ENCODE measurements at places on chromosomes 4 and X.

DNA sequence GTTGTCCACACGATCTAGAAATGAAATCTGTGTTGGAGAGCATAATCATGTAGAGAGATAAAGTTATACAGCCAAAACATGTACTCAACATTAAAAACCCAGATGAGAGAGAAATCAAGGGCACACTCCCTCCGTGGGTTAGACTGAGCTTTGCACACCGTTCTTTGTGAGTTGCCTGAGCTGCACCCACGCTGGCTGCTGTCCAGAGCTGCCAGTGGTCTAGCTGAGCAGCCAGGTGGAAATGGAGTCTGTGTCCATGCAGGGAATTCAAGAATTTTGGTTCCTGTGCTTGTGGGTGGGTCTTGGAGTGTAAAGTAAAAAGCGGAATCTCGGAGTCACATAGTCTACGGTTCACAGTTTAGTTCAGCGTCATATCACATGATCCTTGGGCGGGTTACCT is 84.6 kb downstream of the GPR143 start:
- DNase-seq: no peak

DNA sequence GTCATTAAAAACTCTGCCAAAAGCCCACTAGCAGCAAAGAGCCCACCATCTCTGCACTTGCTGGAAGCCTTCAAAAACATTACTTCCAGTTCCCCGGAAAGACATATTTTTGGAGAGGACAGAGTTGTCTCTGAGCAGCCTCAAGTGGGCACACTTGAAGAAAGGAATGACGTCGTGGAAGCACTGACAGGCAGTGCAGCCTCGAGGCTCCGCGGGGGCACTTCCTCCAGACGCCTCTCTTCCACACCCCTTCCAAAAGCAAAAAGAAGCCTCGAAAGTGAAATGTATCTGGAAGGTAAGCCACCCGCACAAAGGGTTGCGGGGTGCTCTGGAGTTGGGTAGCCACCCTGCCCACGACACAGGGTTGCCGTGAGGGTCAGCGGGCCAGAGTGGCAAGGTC is 25.9 kb downstream of the OFD1 start:
- DNase-seq: no peak

- DNase-seq: no peak
These were observed 92.9 kb downstream of the EGF start for GRCh38 chr4:110005461-110006056.

DNA sequence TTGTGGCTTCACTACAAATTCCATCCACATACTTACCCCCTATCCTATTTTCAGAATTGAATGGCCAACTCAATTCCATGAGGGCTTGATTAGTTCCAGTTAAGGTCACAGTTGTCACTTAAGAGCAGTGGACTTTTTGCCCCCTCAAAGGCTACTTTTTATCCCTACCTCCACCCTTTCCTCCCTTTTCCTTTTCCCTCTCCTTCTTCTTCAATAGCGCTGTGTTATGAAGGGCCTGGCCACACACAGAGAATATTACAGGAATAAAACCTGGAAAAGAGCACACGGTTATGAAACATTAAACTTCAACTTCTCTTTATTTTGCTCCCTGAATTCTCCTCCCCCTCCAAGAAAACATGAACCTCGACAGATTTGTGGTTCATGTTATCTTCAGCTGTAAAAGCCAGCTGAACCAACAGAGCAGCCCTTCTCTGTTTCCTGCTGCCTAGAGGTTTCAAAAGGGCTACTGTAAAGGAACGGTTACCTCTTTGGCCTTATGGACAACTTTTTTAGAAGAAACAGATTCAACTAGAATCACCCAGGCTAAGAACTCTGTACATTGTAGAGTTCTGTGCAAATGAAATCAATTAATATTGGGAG is 87.0 kb upstream of the RPL34 start:
- no peak for DNase-seq

DNA sequence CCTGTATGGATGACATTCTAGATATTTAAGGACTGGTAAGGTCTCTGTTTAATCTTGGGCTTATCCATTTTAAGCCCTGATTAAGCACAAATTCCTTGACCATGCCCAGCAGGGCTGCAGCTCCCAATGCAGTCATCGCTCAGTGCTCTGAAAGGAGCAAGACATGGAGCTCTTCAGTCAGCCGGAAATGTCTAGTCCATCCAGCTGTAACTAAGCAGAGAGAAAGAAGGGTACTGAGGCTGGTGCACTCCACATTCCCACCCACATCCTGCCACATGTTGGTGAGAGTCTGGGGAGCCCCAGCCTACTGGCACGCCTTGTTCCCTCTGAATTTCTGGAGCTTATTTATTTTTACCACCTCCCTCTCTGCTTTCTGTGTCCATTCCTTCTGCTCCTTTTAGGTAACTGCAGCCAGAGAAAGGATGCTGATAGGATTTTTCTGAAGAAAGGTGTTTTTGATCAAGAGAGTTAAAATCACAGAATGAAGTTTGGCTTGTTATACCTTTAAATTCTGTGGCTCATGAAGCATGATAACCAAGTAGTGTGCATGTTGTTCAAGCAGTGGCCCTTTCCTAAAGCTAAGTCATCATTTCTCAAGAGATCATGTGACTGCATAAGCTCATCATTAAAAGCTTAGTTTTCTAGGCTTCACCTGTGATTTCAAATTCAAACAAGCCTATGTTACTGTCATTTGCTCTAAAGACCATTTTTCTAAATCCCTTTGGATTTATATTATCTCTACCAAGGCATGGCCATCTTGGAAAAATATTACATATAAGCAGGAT is 74.0 kb downstream of the GALNT7 start:
- DNase-seq: no peak

GRCh38 chr4:54719378-54719777 is 61.6 kb downstream of the KIT start:
- no peak for DNase-seq

- DNase-seq: peak; percentile 44
These were observed at the start of gene FAM149A for GRCh38 chr4:186104114-186104889. Gene FAM149A, plus strand, starts transcription at chr4:186104704.

DNA sequence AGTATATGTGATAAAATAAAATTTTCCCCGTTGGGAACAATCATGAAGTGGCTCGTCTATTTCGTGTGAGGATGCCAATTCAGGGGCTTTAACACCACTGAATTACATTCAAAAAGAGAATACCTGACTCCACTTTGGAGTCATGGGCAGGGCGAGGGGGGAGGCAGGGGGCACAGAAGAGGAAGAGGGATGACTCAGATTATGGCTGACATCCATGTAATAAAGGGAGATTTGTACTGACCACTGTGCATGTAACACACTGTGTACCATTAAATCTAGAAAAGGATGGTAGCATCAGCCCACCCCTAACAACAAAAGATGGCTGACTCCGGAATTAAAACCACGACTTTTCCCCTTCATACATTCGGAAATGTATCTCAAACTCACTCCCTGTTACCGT is 1.3 kb downstream of the SLC9A7 start:
- no peak for DNase-seq

DNA sequence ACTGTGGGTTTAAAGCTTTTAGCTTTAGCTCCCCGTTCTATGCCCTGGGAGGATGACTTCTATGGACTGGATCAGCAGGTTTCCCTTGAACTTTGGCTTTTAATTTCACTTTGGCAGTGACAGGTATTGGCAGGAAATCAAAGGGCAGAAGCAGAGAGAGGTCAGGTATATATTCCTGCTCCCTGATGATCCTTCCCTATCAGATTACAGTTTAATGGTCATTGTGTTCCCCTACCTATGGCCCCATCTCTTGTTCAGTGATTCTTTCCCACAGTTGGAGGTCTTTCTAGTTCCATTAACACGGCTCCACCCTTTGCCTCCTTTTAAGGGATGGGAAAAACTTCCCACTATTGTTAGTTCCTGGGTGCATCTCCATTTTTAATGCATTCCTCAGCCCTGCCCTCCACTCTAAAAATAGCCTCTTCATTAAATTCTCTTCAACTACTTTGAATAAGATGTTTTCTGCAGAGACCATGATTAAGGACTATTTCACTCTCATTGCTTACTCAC is 107.8 kb upstream of the TMEM47 start:
- no peak for DNase-seq

- no peak for DNase-seq
These were observed 55.2 kb downstream of the HPGD start for GRCh38 chr4:174467107-174467506.

DNA sequence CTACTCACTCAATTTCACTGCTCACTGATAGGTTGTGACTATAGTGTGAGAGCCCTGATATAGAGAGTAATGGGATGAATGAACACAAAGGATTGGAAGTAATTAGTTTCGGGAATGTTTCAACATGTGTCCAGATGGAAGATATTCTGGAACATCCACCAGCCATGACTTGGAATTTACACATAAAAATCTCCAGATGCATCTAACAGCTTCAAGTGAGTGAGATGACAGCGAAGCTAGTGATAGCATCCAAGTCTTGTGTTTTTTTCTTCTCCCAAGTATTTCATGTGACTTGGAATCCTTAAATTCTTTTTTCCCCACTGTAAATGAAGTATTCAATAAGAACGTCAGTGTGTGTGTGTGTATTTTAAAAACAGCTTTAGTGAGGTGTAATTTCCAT is 82.1 kb downstream of the CLDN34 start:
- no peak for DNase-seq

DNA sequence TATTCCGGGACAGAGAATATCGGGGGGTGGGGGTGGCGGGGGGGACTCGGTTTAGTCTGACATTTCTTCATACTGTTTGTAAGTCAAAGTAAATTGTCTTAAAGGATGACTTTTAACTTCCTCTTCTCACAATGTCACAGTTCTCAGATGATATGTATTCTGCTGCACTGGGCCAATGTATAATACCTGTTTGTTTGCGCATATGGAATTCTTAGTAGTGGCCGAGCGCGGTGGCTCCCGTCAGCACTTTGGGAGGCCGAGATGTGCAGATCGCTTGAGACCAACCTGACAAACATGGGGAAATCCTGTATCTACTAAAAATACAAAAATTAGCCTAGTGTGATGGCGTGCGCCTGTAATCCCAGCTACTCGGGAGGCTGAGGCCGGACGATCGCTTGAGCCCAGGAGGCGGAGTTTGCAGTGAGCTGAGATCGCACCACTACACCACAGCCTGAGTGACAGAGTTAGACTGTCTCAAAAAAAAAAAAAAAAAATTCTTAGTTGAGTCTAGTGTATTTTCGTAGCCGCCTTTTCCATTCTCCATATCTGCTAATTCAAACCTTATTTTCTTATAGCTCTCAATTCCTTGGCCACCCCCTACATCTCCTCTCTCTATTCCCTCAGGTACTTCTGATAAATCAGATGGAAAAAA is 851 bp downstream of the POLR2B start:
- peak; percentile 62 for DNase-seq

GRCh38 chrX:148043271-148043855 is 62.2 kb downstream of the FMR1NB start:
- DNase-seq: no peak

GRCh38 chrX:152926279-152926678 is 28.4 kb downstream of the ZNF185 start:
- peak; percentile 76 for DNase-seq

DNA sequence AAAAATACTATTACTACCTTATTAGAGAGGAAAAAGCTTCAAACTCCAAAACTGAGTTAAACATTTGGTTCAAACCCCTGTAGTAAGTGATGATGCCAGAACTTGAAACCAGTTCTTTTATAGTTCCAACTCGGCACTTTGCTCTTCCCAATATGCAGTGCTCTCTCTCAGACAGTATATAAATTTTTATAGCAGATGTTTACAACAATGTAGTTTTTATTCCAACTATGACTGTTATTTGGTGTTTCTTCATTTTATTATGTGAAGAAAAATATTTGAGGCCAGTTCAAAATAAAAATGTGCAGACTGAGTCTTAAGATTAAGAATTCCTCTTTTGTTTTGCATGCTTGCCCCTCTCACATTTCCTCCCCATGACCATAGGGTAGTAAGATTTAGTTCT is 2.9 kb upstream of the PPP4R3C start:
- DNase-seq: no peak

DNA sequence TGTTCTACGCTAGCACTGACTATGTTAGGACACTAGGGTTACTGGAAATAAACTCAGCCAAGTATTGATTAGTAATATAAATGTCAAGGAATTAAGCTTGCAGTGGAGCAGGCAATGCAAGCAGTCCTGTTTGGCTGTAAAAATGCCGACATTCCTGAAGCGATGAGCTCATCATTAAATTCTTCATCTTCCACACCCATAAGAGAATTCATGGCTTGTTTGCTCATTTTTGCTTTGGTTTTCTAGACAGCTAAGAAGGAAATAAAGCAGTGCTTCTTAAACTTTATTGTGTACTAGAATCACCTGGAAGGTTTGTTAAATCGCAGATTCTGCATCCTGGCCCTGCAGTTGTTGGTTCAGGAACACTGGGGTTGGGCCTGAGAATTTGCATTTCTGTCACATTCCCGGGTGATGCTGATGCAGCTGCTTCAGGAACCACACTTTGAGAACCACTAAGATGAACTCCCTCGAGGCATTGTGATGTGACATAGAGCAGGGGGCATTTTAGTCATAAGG is 17.8 kb downstream of the ANXA3 start:
- no peak for DNase-seq

DNA sequence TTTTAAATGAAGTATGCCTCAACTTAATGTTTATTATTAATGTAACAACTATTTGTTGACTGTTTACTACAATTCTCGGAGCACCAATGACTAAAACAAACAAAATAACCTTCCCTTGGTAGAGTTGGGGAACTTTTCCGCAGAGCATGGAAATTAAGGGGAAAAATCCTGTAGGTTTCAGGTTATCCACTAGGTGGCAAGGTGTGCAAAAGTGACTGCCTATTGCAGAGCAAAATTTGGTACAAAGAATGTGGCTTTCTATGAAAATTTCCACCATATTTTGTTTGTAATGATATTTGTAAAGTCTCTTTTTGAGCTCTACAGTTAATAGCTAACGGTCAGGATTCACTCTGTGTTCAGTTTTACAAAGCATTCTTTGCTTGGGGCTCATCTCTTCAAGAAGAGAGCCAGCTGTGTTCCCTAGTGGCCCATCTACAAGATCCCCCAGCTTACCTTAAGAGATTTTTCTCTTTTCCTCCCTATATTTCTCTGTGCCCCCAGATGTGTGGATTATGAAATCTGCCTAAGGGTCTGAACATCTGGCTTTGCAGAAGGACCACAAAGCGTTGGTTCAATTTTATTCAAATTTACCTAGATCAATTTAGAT is 61.1 kb downstream of the FBXO8 start:
- DNase-seq: no peak

DNA sequence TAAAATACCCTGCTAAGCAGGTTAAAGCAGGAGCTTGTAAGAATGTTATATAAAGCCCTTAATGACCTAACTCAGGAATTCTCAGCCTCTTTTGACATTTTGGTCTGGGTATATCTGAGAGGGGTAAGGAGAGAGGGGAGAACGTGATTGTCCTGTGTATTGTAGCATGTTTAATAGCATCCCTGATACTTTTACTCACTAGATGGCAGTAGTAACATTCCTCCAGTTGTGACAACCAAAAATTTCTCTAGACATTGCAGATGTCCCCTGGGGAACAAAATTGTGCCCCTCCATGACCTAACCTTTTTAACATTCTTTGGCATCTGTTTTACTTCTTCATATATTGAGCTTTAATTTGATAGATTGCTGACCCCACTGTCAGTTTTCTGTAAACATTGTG is 17.9 kb downstream of the SMARCA5 start:
- no peak for DNase-seq

- DNase-seq: peak; percentile 47
These were observed 160.4 kb upstream of the GPR101 start for GRCh38 chrX:137194164-137194563.

All from activated T-cell treated with anti-CD3 and anti-CD28 coated beads, Interleukin-2, amount 50 U/mL, for 48 hours (primary cell).